ENCODE measurements at places on chromosomes 12 and 14.

DNA sequence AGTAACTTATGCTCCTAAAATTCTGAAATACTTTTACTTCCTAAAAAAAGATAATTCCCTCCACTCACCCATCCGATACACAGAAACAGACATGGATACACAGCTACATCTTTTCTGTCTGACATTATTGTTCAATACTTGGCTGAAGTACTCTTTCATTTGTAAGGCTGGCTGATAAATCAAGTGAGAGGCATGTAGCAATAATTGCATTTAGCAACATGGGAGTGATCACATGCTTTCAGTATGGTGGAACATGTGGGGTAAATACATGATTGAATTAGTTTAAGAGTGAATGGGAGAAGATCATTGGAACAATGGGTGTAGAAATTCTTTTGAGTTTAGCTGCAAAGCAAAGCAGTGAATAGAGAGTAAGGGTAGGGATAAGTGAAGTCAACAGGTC is 25.6 kb downstream of the PTPRQ start:
- no peak for DNase-seq

DNA sequence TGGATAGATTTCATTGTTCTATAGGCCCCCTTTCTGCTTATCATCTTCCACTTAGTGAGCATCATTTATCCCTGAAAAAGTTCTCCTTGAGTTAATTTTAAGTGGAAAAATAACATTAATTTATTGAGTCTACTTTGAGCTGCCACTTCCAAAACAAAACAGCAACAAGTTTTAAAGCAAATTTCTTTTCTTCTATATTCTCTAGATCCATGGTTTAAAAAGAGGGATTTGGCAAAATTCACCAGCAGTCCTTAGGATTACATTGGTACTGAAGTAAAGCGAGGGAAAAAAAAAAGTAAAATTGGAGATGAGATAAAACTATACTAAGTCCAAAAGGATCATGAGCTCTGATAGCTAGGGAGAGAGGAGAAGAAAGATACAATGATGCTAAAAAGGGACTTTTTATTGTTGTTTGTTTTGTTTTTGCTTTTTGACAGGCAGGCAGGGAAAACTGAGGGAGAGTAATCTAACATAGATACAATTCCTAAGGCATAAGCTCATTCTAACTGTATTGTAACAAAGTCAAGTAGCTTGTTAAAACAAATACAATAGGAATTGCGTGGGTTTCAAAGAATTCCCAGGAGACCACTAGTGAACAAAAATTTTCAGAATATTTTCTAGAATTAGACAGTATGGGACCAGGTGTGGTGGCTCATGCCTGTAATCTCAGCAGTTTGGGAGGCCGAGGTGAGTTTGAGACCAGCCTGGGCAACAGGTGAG is 19.2 kb upstream of the PLEKHA5 start:
- no peak for DNase-seq

GRCh38 chr12:24441458-24441857 is 492.0 kb upstream of the SOX5 start:
- no peak for DNase-seq

- DNase-seq: no peak
Measured at GRCh38 chr14:95048771-95049312, 108.5 kb downstream of the DICER1 start.

DNA sequence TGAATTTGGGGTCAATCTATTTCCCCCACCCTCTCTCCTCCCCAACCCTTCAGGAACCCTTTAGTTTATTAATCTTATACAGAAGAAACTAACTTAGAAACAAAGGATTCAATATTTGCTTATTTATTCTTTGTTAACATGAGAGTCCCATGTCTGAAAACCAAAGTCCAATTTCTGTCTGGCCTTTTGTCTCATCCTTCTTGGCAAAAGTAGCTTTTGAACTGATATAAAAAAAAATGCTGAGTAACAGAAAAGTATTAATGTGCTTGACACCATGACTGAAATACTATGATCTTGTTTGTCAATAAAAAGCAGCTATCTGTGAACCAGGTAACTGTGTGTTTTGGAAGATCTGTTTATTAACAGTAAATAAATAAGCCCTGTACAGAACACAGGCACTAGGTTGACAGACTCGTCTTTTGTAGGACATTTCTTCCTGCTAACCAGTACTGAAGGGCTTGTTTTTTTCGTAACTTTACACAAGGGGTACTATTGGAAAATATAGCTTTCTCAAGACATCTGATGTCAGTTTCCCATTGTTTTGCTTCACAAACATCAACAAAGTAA is 10.8 kb downstream of the PIGH start:
- no peak for DNase-seq

GRCh38 chr14:91985008-91985407 is 37.5 kb upstream of the FBLN5 start:
- DNase-seq: no peak
